ENCODE measurements at places on chromosomes 4 and X.

GRCh38 chr4:38332699-38333098, 331.3 kb upstream of the KLF3 start:
- no peak for DNase-seq

DNA sequence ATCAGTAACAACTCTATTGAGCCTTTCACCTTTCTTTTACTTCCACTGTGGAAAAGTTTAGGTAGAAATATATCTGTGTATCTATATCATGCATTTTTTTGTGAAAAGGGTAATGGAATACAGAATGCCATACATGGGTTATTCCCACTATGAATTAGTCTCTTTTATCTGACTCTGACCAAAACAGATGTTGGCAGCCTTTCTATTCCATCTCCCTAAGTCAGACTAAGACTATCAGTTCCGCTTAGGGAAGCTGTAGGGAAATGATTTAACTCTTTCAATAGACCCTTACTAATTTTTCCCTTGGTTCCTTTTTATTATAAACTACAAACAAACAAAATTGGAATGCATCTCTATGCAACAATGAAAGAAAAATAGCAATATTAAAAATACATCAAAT, 92.3 kb upstream of the LEF1 start:
- no peak for DNase-seq

GRCh38 chr4:116020141-116020722, 906.8 kb upstream of the NDST4 start:
- DNase-seq: no peak

DNA sequence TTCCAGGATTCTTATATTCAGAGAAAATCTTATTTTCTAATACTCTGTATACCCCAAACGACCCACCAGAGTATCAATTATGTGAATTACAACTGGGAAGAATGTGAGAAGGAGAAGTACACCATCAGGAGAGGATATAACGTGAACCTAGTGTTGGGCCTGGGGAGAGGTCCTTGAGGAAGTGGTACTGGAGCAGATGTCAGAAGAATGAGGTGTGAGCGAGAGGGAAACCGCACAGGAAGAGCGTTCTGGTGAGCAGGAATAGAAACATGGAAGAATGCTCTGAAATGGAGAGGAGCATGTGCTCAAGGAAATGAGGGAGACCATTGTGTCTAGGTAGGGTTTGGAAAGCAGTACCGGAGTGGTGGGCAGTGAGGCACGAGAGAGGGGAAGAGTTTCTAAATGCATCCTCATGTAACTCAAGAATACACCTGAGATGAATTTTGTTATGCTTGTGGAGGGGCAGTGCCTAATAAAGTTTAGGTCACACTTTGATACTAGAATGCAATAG, 151.6 kb downstream of the GRID2 start:
- DNase-seq: no peak

DNA sequence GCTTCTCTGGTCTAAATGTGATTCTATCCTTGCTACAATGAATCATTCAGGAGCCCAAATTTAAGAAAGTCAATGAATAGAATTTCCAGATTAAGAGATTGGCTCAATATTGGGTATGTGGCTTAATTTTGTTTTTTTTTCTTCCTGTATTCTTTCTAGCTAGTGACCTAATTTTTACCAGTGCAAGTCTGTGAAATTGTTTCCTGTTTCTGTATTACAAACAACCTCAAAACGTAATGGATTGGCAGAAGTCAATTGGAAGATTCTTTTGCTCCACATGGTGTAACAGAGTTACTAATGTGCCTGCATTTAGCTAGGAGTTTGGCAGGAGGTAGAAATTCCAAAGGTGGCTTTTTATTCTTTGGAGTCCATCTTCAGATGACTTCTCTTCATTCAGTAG, 17.6 kb downstream of the DYNLT3 start:
- no peak for DNase-seq

GRCh38 chr4:40289366-40290188, 45.6 kb upstream of the CHRNA9 start:
- DNase-seq: peak; percentile 12

DNA sequence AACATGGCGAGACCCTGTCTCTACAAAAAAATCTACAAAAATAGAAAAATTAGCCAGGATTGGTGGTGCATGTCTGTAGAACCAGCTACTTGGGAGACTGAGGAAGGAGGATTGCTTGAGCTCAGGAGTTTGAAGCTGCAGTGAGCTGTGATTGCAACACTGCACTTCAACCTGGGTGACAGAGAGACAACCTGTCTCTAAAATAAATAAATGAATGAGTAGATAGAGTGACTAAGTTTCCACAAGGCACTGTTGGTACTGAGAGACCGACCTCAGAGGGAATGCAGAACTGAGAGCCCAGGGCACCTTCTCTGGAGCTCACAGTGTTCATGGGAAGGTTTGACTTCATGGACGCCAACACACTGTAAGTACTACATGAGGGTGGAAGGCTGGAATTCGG, 26.7 kb upstream of the ARSD start:
- no peak for DNase-seq

- DNase-seq: peak; percentile 76
These were observed 60.8 kb downstream of the SHROOM2 start for GRCh38 chrX:9847071-9847470.

DNA sequence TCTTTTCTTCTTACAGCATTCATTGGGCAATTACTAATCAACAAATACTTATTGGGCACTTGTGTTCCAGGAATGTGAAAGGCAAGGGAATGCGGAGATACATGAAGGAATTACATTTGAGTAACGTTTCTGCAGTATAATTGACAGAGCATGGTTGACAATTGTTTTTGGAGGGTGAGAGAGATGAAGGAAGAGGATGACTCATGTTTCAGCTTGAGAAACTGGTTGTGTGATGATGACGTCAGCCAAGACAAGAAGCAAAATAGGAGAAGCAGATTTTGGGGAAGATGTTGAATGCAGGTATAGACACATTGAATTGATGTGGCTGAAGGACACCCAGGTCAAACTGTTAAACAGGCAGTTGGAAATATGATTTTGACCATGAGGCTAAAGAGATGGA, 8.0 kb upstream of the CPEB2 start:
- DNase-seq: peak; percentile 42

DNA sequence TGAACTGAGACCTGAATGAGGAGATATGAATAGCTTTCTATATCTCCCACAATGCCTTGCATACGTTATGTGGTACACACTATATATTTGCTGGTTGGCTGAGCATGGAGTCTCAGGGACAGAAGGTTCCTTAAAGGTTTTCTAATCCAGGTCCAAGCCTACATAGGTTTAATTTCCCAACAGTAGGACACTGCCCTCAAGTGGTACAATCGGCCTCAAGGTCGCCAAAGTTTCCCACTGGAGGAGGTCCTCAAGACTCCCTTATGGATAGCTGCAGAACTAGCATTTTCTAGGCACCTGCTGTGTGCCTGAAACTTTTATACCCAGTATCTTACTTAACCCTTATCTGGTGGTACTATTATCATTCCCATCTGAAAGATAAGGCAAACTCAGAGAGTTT, 21.0 kb upstream of the EFNB1 start:
- DNase-seq: no peak

GRCh38 chr4:145299380-145300076, 119.1 kb upstream of the OTUD4 start:
- peak; percentile 88 for DNase-seq
